NCI-H1436 treated with DMSO at 0.1 percent for 48 hours (cell line): ENCODE measurements at places on chromosomes 2 and 18.
A peak's percentile ranks its signal among the peaks of the same experiment; 100 is the strongest.

DNA sequence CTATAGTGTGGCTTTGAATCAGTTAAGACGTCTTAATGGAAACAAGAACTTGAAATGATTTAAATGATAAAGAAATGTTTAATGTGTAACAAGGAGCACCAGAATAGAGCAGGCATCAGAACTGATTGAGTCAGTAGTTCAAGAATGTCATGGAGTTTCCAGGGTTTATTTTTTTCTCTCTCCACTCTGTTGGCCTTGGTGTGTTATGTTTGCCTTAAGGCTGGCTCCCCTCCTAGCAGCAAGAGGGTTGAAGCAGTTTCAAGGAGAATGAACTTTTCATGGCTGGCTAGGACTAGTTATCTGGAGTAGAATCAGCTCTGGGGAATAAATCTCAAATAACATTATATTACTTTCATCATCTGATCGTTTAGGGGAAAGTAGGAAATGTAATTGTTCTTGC is 13.4 kb upstream of the GLS start:
- no peak for DNase-seq

DNA sequence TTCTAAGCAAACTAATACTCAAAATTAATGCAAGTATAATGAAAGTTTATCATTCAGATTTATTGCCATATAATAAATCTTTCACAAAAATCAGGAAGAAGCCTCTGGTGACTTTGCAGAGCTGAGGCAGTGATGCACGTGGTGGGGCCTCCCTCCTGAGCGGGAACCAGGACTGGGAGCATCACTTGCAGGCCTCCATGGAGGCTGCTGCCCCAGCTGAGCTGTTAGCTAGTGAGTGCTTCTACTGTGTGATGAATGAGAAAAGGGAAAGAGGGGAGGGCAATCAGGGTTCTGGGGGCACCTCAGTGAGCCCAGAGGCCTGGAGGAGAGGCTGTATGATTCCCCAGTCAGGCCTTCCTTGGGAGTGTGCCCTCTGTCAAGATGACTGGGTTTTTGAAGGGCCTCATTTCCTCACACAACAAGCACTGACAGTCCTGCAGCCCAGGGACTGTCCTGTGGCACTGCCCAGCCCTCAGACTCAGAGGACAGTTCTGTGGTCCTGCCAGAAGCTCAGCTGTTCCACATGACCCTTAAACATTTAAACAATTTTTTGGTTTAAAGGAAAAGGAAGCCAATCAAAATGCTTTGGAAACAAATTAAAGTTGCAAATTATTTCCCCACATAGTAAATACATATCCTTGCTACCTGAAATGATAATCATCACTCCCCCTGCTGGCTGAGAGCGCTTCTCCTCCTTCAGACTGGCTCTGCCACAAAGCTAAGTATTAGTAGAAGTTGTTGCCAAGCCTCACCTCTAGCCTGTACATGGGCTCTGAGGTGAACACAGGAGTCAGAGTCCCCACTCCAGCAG is 90.9 kb upstream of the SMAD7 start:
- no peak for DNase-seq

DNA sequence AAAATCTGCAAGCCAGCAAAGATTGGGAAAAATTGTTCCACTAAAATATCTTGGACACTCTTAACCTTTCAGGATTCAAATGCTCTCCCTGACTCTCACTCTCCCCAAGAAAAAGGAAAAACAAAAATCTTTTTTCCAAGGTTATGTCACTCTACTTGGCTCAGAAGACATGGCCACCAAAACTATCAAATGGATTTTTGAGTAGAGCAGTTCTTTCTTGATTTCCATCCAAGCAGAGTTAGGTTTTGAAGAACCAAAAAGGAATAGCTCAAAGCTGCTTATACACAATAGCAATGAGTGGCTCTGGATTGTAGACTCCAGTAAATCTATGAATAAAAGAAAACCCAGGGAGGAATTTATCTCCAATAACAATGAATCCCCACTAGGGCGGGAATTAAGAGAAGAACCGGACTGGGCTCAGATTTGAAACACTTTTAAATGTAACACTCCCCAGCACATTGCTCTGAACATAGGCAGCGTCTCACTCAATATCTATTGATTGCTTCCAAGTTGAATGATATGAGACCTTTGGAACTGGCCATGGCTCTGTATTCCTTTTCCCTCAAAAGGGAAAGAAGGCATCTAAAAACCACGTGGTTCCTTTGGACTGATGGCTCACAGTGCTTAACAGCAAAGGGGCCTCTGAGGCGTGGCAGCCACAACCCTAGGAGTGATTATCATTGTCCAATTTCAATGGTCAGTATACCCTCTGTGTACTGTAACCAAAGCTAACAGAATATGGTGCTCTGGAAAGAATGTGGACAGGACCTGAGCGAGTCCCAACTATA is 68.3 kb downstream of the SPRED2 start:
- DNase-seq, result no peak

DNA sequence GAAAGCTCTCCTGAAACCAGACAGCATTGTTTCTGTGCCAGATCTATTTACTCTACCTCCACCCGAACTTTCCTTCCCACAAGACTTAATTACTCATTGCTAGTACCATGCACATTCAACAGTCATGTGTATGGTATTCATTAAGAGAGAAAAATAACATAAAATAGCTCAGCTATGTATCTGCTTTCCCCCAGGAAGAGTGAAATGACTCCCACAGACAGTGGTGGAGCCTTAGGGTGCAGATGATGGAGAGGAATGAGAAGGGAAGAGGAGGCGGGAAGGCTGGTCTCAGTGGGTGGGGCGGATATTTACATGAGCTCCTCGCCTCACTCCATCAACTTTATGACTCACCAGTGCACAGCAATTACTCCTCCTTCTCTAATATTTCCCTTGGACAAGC is 724.5 kb downstream of the EPHA4 start:
- DNase-seq, result no peak

- DNase-seq, result no peak
Observed at GRCh38 chr2:218386505-218387368, 4.7 kb downstream of the SLC11A1 start.

DNA sequence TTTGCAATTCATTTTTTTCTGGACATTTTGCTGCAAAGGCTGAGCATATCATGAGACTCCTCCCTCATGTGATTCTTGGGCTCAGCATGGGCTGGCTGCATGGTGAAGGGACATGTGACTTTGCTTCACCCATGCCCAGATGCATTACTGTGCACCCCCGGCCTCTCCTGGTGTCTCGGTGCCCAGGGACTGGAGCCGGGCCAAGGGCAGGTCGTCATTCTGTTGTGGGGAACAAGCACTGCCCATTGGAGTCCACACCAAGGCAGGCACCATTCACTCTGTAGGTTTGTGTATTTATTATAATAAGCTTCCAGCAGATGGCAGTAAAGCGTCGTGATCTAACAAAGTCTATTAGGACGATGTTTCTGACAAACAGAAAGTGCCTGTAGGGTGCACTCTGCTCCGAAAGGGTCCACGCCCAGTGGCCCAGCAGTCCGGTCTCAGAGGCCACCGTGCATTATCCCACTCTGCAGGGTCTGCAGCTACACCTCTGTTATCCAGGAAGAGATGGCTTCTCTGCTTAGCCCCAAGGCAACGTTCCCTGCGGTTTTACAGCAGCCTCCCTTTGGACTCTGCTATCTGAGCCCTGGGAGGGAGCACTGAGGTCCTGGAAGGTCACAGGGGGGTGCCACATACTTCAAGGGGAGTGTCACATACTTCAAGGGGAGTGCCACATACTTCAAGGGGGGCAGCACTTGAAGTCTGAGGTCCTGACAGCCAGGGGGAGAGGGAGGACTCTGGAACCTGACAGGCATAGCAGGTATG is 219.6 kb downstream of the TSN start:
- DNase-seq, result peak; percentile 49

DNA sequence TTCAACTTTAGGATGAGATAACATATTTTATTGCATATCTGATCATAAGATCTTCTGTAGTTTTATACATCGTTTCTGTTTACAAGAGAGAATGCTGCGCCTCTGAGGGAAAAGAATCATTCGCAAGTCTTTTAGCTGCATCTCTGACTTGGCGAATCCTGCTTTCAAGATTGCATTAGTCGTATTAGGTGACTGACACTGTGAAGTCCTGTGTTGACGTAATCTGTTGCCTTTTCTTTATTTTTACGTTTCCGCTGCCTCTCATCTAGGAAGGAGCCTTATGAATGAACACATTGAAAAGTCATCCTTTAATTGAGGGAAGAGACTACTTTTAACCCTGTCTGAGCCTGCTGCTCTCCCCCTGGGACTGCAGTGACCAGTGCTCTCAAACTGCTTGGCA is 101.5 kb downstream of the LDLRAD4 start:
- no peak for DNase-seq

DNA sequence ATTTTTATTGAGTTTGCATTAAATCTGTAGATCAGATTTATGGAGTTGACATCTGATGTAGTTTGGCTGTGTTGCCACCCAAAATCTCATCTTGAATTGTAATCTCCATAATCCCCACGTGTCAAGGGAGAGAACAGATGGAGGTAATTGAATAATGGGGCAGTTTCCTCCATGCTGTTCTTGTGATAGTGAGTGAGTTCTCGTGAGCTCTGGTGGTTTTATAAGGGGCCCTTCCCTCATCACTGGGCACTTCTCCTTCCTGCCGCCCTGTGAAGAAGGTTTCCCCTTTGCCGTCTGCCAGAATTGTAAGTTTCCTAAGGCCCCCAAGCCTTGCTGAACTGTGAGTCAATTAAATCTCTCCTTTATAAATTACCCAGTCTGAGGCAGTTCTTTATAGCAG is 32.2 kb downstream of the ZC3H15 start:
- DNase-seq, result no peak

- no peak for DNase-seq
Observed at GRCh38 chr2:40760071-40760666, 308.3 kb upstream of the SLC8A1 start.

GRCh38 chr2:153819501-153819900 is 52.2 kb upstream of the GALNT13 start:
- DNase-seq, result no peak

- no peak for DNase-seq
Observed at GRCh38 chr2:104337869-104338268, 516.0 kb upstream of the POU3F3 start.

GRCh38 chr2:102141011-102141943 is 1.3 kb upstream of the IL1R1 start:
- no peak for DNase-seq

DNA sequence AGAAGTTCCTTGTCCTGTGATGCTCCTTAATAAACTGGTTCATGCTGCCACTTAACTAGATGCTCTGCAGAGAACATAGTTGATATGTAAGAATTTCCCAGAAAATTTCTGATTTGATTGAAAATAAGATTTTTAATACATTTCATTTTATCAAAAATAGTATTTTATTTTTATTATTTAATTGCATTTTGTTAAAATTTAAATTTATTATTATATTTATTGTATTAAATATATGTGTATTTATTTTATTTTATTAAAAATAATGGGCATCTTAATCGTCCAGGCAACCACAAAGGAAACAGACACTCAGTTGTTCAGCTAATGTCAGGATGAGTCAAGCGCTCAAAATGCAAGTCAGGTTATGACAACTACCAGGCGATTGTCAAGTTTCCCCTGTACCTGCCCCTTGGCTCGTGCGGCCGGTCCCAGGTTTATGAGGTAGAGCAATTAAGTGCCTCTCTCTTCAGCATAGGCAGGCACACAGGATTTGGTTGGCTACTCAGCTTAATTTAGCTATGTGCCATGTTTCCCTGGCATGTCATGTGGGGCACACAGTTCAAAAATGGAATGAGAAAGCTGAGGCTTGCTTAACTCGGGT is 361.2 kb downstream of the RND3 start:
- no peak for DNase-seq

DNA sequence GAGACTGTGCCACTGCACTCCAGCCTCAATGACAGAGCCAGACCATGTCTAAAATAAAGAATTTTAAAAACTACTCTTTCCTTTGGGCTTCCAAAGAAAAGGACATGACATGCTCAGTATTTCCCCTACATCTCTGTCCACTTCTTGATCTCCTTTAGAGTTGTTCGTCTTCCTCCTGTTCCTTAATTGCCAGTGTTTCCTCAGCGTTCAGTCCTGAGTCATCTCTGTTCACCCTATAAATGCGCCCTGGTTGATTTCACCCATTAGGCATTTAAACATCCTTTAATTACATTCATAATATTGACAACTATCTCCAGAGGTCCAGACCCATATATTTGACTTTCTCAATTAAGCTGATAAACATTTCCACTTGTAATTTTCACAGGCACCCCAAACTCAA is 64.0 kb downstream of the AAK1 start:
- DNase-seq, result no peak

GRCh38 chr18:69397096-69397495 is 3.6 kb upstream of the DOK6 start:
- no peak for DNase-seq

- no peak for DNase-seq
Observed at GRCh38 chr18:36124841-36125240, 4.3 kb downstream of the SLC39A6 start.

GRCh38 chr2:209121691-209122090 is 302.2 kb upstream of the MAP2 start:
- no peak for DNase-seq

DNA sequence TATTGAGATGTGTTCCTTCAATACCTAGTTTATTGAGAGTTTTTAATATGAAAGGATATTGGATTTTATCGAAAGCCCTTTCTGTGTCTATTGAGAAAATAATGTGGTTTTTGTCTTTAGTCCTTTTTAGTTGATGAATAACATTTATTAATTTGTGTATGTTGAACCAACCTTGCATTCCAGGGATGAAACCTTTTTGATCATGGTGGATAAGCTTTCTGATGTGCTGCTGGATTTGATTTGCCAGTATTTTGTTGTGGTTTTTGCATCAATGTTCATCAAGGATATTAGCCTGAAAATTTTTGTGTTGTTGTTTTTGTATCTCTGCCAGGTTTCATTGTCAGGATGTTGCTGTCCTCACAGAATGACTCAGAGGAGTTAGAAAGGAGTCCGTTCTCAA is 1710.4 kb downstream of the SUCLG1 start:
- DNase-seq, result no peak

DNA sequence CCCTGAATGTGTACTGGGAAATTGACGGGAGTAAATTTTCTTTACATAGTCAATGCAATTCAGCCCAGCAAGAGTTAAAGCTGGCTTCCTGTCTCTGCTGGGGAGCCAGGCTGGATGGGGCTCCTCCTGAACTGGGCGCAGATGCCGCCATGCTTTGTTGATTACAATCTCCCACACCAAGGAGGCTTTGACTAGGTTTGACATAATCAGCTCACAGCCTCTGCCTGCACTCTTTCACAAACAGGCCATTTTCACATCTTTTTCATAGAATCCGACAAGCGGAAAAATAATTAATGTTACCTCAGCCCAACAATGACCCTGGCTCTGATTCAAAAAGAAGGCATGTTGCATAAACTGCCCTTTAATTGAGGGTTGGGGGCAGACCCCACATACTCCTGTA is 54.3 kb downstream of the FOXI3 start:
- DNase-seq, result no peak

GRCh38 chr2:38610851-38611801 is 8.4 kb upstream of the HNRNPLL start:
- DNase-seq, result no peak

- no peak for DNase-seq
Observed at GRCh38 chr18:57789090-57789489, 14.0 kb downstream of the ATP8B1 start.

GRCh38 chr2:38485734-38486133 is 108.7 kb upstream of the ATL2 start:
- DNase-seq, result no peak
